Head of caudate nucleus (tissue), 42 donors: ENCODE measurements at places on chromosomes 2 and 18.
A peak's percentile ranks its signal among the peaks of the same experiment; 100 is the strongest.

GRCh38 chr2:19119326-19120001 lies 239.0 kb downstream of the OSR1 start:
- peak; percentile 60 for DNase-seq

DNA sequence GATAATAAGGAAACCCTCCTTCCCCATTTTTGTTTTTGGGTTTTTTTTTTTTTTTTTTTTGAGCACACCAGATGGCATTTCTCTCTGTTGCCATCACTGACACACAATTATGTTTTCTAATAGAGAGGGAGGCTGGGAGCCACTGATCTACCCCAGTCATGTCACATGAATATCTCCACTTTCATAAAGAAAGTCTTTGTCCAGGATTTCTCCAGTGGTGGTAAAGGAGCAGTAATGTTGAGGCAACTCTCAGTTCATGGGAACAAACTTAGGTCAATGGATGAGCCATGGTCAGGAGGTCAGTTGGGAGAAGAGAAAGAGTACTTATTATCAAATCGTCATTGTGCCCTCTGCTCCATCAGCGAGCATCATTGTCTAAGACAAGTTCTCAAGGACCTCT lies 603.7 kb downstream of the ARHGAP15 start:
- no peak for DNase-seq

DNA sequence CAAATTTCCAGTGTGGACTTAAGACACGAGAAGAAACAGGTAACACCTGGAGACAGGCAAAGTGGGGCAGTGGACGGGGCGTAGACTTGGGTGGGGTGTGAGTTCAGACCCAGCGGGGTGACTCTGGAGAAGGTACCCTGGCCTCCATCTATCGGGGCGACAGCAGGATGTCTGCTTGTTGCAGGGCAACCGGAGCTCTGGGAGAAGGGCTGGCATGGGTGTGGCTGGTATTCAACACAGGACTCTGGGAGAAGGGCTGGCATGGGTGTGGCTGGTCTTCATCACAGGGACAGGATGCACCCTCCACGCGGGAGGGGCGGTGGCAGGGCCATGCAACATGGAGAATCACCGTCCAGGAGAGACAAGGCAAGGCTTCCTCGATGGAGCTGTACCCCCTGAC lies 198.5 kb downstream of the HDAC4 start:
- DNase-seq = no peak

- DNase-seq = no peak
Measured at GRCh38 chr2:152600697-152601096, 116.6 kb downstream of the PRPF40A start.

- DNase-seq = peak; percentile 76
Measured at GRCh38 chr2:39728941-39729351, 50.1 kb downstream of the THUMPD2 start.
